CD4-positive, alpha-beta T cell treated with Interleukin-6 for 4 hours (primary cell): ENCODE measurements at places on chromosomes 1 and 21.

DNA sequence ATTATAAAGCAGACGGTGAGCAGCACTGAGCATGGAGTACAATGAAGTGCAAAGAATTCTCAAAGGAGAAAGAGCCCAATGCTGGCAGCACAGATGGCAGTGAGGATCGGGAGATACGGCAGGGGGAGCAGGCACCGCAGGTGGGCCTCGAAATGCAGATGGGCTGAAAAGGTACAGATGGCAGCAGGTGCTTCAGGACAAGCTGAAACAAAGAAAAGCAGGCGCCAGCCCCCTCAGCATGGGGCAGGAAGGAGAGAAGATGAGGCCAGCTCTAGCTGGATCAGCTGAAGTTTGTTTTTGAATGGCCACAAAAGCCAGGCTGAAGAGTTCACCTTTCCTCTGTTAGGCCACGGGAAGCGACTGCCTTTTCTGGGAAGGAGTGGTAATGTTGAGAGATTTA is 7.7 kb downstream of the CFAP298 start:
- no peak for DNase-seq

DNA sequence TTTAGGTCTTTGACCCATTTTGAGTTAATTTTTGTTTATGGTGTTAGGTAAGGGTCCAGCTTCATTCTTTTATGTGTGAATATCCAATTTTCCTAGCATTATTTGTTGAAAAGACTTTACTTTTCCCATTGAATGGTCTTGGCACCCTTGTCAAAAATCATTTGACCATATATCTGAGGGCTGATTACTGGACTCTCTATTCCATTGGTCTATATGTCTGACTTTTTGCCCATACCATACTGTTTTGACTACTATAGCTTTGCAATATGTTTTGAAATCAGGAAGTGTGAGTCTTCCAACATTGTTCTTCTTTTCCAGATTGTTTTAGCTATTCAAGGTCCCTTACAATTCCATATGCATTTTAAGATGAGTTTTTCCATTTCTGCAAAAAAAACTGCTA is 11.4 kb upstream of the CCSAP start:
- DNase-seq: no peak

DNA sequence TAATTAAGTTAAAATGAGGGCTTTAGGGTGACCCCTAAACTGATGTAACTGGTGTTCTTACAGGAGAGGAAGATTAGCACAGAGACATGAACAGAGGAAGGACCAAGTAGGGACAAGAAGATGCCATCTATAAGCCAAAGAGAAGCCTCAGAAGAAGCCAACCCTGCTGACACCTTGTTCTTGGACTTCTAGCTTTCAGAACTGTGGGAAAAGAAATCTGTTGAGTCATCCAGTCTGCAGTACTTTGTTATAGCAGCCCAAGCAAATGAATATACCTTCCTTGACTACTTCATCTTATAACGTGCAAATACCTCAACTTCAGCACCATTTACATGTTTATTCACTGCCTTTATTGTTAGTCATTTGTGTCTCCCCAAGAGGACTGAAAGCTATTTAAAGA is 3.4 kb downstream of the ZBTB21 start:
- DNase-seq: no peak

DNA sequence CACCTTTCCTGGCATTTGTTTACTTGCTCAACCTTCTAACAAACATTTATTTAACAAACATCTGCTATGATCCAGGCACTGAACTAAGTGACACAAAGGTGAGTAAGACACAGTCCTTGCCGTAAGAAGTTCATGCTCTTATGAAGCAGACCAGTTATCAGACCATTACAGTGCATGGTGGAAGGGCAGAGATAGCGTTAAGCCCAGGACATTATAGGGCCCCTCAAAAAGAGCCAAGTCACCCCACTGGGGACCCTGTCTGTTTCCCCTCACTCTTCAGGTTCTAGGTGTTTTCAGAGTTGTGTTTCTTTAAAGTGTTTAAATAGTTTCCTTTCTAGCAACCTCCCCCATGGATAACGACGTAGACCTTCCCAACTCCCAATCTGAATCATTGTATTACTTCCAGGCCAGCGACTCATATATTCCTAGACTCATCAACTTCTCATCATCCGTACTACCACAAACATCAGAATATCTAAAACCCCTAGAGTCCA is 39.3 kb downstream of the TCP10L start:
- no peak for DNase-seq

DNA sequence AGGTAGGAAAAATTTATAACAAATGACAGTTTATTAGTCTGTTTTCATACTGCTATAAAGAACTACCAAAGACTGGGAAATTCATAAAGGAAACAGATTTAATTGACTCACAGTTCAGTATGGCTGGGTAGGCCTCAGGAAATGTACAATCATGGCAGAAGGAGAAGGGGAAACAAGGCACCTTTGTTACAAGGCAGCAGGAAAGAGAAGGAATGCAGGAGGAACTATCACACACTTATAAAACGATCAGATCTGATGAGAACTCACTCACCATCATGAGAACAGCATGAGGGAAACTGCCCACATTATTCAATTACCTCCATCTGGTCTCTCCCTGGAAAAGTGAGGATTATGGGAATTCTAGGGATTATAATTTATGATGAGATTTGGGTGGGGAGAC is 61.3 kb downstream of the ASB17 start:
- DNase-seq: no peak

- no peak for DNase-seq
Observed at GRCh38 chr1:55311057-55311641, 96.0 kb upstream of the USP24 start.

DNA sequence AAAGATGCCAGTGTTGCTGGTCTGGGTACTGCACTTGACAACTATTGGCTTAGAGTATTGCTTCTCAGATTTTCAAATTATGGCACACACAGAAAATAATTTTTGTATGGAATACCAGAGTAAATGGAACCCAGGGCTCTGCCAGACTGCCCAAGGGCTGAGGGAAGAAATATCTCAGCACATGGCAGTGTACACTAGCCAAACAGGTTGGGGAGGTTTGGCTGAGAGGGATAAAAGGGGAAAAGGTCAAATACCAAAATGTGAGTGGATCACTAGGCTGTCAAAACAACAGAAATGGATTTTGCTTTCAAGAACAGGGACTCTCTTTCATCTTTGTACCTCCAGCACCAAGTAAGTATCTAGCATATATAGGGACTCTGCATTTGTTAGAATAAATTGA is 3.0 kb upstream of the RGS8 start:
- no peak for DNase-seq

- no peak for DNase-seq
Observed at GRCh38 chr1:206717674-206717989, 32.9 kb downstream of the MAPKAPK2 start.

GRCh38 chr1:197305925-197306324 is 37.9 kb downstream of the CRB1 start:
- DNase-seq: no peak

DNA sequence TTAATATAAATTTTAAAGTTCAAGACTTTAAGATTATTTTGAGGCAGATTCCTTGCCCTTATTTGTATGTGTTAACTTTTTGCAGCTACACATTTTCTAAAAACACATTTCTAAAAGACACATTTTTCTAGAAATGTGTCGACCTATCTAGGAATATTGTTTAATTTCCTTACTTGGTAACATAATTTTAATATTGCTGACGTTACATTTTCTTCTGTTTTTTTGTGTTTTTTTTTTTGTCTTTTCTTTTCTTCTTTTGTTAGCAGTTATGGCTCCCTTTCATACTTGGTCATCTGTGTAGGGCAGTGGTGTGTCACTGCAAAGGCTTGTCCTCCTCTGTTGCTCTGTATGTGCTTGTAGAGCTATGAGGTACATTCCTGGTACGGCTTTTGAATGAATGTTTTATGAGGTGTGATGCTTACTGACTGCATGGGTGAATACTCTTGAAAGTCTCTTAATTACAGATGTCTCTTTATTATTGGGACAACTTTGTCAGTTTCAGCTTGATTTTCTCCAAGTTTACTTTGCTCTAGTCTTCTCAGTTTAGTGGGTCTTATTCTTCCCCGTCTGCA is 30.1 kb downstream of the LRRC8D start:
- DNase-seq: no peak
